Mesenteric fat pad (tissue), 1 donor: ENCODE measurements at places on chromosomes 12 and 14.

DNA sequence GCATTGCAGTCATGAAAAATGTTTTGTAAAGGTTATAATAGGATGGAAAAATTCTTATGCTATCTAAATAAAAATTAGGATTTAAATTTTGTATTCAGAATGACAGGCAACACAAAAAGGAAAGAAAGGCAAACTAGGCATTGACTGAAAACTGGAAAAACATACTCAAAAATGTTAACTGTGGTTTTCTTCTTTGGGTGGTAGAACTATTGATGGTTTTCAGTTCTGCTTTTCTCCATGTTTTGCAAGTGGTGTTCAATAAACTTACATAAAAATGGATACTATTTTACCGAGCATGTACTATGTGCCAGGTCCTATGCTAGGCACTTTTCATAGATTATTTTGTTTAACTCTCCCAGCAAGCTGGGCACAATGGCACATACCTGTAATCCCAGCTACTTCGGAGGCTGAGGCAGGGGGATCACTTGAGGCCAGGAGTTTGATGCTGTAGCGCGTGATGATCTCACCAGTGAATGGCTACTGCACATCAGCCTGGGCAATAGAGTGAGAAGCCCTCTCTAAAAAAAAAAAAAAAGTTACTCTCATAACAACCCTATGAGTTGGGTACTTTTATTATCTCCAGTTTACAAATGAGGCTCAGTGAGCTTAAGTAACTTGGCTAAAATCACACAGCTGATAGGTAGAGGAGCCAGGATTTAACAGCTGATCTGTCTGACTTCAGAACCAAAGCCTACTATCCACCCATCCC, 26.3 kb upstream of the TCP11L2 start:
- no peak for DNase-seq

- DNase-seq = peak; percentile 8
Observed at GRCh38 chr12:116779597-116779996, 41.5 kb downstream of the RNFT2 start.

DNA sequence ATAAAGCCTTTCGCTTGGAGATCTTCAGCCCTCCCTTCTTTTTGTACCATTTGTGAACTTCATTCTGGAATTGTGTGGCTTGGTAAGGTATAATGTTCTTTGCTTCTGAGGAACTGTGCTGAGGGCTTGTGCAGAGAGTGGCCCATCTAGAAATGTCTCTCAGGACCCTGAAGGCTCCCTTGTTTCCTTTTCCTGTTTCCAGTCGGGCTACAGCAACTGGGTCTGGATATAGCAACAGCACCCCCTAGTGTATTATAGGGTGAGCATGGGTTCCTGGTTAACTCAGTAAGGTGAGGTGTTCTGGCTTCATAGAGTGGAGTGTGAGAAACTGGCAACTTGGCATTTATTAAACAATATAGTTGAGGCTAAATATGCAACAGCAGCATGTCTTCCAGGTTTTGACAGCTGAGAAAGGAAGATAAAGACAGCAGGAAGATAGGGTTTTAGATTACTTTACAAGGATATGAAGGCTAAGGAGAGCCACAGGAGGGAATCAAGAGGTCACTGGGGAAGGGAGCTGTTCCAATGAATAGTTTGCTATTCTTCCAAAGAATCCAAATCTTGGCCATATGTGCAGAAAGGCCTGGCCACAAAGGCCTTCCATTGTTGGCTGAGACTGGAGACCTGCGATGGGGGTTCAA, 49.1 kb upstream of the RNU6-8 start:
- no peak for DNase-seq

DNA sequence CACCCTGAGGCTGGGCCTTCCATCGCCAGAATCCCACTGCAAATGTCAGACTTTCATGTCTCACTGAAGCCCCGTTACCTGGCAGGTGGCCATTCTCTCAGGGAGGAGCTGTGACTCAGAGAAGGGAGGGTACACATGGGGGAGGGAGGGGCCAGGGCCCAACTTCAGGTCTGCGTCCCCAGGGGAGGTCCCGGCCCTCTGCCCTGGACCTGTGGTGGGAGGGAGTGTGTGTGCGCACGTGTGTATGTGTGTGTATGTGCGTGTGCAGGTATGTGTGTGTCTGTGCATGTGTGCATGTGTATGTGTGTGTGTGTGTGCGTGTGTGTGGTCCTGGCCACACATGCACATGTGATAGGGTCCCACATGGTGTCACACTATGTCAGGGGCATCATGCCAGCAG, 50.9 kb downstream of the MVK start:
- no peak for DNase-seq

GRCh38 chr12:116053479-116054200, 223.9 kb downstream of the MED13L start:
- no peak for DNase-seq

GRCh38 chr14:104333646-104334423, 195.4 kb downstream of the KIF26A start:
- DNase-seq = peak; percentile 79
